Gastrocnemius medialis (tissue), 4 donors: ENCODE measurements at places on chromosomes 12 and 14. TPM values are rescaled to one million over a fixed set of nuclear protein-coding genes. Genes with fewer than 3 reads are reported as not detected.

DNA sequence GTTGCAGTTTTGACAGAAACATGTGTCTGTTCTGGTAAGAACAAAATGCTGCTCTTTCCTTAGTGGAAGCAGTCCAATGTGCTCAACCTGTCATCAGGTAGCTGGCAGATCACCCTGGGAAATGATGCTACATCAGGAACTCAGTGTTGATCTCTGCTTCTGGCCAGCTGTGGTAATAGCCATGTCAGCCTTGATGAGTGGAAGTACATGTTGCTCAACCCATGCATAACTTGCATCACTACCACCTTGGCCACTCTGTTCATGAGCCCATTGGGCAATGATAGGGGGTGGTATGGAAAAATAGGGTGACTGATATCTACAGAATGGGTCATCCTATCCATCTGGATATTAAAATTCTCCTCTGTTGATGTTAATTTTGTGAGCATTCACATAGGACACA, 411.0 kb downstream of the C12orf50 start:
- no peak for DNase-seq

The CLSTN3 gene
- total RNA-seq: 3.5 TPM

DNA sequence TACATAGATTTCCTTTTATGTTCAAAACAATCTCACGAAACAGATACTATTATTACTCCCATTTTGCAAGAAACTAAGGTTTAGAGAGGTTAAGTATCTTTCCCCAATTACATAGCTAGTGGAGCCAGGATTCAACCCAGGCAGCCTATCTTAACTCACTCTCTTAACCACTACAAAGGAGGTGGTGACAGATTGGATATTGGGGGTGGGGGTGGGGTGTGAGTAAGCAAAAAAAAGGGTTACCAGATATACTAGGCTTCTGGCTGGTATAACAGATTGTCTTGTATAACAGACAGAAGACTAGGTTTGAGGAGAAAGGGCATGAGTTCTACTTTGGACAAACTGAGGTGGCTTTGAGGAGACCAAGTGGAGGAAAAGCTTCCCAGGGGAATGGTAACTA, 2.1 kb downstream of the GMFB start:
- DNase-seq: no peak

DNA sequence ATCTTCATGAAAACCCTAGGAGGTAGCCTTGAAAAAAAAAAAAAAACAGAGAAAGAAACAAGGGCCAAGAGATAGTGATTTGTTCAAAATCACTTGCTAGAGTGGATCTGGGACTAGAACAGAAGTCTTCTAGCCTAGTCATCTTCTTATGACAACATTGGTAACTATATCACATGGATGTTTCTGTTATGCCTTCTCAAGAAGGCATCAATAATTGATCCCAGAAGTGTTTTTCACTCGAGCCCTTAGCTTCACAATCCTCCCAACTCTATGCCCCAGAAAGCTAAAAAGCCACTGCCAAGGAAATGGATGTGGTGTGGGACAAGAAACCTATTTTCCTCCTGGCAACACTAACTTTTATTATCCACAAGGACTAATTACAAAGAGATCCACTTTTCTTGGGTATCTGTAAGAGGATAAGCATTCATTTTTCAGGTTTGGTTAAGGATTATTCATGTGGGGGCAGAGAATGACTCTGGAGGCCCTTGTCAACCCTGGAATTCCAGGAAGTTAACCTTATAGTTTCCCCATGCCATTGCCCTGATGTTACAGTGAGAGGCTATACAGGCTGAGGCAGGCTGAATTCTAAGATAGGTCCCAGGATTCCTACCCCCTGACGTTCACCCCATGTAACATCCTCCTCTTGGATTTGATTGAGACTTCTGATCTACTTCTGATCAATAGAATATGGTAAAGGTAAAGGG, 67.7 kb upstream of the CPM start:
- no peak for DNase-seq

The DCN gene
- total RNA-seq: 609 TPM

DNA sequence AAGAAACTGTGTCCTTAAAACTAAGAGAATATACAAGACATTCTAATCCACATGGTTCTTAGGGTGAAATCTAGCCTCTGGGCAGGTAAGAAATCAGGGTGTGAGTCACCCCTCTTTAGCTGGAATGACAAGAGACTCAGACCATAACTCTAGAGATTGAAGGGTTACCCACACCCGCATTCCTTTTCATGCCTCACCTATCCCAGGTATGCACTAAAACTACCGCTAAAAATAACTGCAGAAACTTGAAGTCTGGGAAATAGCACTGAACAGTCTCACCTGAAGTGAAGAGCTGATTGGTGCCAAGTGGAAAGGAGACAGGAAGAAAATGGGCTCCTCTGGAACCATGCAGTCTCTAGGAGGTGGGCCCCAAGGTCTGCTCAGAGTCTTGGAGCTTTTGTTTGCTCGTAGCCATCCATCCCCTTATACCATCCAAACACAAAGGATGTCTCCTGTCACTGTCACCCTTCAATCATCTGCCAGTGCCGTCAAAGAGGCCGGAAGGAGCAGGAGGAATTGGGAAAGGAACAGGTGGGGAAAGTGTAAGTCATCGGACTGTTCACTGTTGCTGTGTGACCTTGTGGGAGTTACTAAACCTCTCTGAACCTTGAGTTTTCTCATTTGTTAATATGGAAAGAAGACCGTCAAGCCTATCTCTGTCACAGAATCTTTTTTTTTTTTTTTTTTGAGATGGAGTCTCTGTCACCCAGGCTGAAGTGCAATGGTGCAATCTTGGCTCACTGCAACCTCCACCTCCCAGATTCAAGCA, 22.4 kb downstream of the DDX47 start:
- DNase-seq: no peak

GRCh38 chr12:100141666-100141997, 1.0 kb downstream of the BLTP3B start:
- DNase-seq: peak; percentile 73

The TOX4 gene
- total RNA-seq: 57.2 TPM

GRCh38 chr14:85934123-85934885, 404.4 kb downstream of the FLRT2 start:
- DNase-seq: no peak

DNA sequence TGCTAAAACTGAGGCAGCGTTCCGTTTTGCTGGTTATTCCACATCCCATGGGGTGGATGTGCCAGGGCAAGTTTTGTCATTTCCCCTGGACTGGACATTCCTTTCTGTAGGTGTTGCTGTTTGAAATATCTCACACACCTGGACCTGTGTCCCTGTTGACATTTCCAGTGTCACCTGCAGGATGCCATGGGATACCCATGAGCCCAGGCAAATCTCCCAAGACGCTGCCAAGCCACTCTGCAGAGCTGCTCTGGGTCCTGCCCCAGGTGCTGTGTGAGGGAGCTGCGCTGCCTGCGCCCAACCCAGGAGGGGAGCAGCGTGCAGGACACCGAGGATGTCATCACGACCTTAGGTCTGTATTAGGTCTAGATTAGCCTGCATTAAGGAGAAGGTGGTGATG, 5.2 kb upstream of the PACS2 start:
- no peak for DNase-seq

DNA sequence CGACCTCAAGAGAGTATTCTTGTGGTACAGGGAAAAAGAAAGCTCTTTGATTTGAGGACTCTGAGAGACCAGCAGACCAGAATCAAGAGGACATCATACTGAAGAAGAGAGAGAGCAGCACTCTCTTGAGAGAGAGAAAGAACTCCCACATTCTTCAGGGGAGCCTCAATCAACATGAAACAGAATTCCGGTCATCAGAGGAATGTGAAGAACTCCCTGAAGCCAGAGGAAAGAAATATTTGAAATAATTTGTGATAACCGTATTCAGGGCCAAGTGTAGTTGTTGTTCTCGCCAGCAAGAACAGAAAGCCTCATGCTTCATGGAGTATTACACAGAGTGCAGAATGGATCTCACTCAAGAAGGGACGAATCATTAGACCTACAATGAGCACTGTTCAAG, 363.8 kb upstream of the TMEM132C start:
- DNase-seq: no peak

The GUCY2C gene
- 0.09 TPM for total RNA-seq

DNA sequence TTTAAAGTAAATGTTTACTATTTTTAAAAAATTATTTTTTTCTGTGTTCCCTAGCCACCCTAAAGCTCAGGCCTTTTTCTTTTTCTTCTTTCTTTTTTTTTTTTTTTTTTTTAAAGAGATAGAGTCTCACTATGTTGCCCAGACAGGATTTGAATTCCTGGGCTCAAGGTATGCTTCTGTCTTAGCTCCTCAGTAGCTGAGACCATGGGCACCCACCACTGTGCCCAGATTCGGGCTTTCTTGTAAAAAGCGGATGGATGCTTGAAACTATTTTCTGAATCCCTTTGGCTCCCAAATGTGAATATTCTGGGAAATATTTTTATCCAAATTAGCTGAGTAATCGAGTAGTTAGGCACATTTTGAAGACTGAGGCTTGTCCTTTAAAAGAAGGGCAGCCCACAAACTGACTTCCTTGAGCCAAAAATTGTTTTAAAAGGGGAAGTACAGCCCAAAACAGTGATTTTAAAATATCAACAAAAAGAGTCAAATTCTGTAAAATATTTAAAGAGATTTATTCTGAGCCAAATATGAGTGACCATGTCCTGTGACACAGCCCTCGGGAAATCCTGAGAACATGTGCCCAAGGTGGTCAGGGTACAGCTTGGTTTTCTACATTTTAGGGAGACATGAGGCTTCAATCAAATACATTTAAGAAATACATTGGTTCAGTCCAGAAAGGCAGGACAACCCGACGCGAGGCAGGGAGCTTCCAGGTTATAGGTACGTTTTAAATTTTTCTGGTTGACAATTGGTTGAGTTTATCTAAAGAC, 28.8 kb upstream of the HIGD1C start:
- no peak for DNase-seq

GRCh38 chr12:124608450-124608870, 41.0 kb upstream of the NCOR2 start:
- DNase-seq: no peak
